ENCODE measurements at places on chromosomes 3 and 15.

DNA sequence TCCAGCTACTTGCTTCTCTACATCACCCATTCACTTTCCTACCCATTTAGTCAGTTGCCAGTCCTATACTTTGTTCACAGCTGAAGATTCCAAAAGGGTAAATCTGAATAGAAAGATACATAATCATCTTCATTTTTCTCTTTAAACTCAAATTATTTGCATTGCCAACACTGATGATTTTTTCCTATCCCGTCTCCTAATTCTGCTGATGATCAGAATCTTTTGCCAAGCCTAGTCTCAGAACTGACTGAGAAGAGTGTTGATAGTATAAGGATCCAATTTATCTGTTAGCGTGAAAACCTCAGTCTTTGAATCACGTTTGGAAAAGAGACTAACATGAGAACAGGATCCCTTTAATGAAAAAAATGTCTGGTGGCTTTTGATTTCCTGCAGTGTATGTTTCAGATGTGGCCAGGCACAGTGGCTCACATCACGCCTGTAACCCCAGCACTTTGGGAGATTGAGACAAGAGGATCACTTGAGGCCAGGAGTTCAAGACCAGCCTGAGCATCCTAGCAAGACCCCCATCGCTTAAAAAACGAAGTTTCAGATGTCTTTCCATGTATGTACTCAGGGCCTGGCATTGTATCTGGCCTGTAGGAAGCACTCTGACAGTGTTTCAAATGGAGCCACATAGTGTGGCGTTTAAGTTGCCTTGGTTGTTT lies 169.4 kb downstream of the KLHL25 start:
- peak; percentile 33 for DNase-seq

- no peak for DNase-seq
Observed at GRCh38 chr3:188343894-188344293, 189.9 kb downstream of the LPP start.

- DNase-seq: no peak
Observed at GRCh38 chr3:2872884-2873283, 237.3 kb downstream of the IL5RA start.

GRCh38 chr3:171269542-171269941 lies 190.7 kb downstream of the TNIK start:
- no peak for DNase-seq

- DNase-seq: peak; percentile 92
Observed at GRCh38 chr15:100596792-100597191, 5.2 kb downstream of the LINS1 start.

GRCh38 chr15:48052946-48053345 lies 67.8 kb upstream of the SLC24A5 start:
- DNase-seq: no peak

DNA sequence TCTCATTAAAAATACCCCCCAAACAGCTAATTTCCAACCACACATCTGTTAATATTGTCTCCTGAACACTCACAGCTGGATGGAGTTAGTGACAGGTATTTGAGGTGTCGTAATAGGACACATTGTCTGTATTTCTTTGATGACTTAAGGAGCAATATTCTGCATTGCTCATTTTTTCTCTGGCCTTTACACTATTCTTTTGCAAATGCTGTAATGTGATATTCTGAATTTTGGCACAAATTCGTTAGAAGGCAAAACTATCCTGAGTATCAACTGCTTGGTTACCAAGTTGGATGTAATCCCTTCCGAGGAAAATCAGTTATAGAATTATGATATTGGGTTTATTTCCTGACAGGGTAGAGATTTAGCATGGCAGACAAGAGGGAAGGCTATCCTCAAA lies 1030.2 kb downstream of the MCTP2 start:
- DNase-seq: no peak

DNA sequence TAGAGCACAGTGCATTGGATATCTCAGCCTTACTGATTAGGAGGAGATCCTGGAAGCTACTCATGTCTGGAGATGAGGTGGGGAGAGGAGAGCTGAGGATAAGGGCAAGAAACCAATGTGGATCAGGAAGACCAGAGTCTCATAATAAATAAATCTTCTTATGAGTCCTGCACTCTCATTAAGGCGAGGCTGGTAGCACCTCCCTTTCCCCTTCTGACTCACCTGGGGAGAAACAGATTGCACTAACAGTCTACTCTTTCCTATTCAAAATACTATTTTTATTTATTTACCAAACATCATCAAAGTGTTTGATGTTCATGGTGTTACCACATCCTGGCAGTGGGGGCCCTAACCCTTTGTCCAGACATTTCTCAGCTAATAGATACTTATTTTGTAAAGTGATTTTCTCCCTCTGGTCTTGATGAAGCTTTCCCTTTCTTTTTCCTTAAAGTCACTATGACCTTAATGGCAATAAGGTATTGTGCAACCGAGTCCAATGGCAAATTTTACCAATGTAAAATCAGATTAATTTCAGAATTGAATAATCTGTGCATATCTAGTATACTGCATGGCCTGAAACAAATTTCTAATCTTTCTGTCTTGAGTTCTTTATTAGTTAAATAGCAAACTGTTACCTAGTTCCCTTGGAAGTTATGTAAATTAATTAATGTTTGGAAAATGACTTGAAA lies 81.1 kb downstream of the IQCH start:
- no peak for DNase-seq

DNA sequence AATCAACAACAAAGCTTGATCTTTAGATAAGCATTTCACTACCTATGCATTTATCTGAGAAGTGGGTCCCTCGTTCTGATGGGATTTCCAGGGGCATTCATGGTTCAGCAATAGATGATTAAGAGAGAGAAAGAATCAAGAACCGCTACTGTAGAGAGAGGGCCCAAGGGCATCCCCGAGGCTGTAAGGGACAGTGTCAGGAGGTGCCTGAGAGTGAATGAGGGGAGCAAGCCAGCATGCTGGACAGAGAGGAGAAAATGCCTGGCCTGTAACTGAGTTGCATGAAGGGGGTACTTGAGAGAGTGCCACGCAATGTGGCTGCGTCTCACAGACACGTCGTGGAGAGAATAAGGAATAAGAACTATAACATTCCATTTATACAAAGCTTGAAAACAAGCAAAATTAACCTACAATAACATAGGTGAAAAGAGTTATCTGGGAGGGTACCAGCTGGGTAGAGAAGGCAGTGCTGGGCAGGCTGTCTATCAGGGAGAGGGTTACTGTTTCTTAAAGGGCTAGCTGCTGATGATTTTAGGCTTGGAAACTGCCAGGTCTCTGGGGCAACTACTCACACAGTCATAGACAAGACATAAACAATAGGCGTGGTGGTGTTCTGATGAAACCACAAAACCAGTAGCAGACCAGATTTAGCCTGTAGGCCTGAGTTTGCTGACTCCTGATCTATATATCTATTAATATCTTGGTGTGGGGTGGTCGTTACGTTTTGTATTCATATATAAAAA lies 374.6 kb upstream of the CFAP20DC start:
- no peak for DNase-seq

GRCh38 chr15:100999369-100999768 lies 80.2 kb downstream of the LRRK1 start:
- no peak for DNase-seq

DNA sequence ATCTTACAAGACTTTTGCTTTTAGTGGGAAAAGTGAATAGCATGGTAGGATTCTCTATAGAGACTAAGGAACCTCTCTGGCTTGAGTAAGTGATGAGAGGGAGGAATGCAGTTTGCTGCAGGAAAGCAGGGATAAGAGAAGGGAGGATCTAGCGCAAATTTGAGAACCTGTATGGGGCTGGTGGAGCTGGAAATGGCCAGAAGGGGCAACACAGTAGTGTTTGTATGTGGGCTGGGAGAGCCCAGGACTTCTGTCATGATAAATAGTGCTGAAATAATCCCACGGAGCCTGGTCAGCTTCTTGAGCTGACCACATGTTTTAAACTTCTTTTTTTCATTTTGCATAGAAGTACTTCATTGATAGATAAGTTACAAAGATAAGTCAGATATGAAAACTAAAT lies 11.2 kb upstream of the SHC4 start:
- no peak for DNase-seq

DNA sequence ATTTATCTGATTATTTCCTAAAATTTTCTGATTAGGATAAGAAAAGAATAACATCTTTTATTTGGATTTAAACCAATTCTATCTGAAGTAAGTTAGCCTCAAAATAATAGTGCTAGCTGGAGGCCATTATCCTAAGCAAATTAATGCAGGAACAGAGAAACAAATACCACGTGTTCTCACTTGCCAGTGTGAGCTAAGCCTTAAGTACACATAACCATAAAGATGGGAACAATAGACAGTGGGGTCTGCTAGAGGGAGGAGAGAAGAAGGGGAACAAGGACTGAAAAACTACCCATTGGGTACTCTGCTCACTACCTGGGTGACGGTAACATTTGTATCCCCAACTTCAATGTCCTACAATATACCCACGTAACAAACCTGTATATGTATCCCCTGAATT lies 31.3 kb upstream of the LYSMD4 start:
- DNase-seq: no peak

DNA sequence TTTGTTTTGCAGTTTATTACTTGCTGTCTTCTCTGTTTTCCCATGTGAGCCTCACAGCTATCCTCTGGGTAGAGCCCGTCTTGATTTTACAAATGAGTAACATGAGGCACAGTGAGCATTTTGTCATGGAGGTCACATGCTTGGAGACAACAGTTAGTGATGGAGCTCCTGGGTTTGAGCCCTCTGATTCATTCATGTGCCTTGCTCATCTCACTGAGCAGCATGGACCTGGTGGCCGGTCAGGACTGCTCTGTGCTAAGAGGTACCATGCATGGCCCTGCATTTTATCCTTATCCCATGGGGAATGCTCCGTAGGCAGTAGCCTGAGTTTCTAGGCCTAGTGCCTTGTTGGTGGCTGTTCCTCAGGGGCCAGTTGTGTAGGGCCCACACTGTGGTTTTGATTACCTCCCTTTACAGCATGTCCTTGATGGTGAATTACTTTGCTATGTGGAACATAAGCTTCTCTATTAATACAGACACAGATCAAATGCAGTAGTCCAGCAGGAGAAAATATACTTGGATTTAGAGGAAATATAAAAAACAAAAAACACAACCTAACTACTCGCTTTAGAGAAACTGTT lies 35.6 kb downstream of the MAP2K5 start:
- DNase-seq: no peak

- DNase-seq: no peak
Observed at GRCh38 chr3:101270149-101270548, 50.2 kb downstream of the IMPG2 start.

DNA sequence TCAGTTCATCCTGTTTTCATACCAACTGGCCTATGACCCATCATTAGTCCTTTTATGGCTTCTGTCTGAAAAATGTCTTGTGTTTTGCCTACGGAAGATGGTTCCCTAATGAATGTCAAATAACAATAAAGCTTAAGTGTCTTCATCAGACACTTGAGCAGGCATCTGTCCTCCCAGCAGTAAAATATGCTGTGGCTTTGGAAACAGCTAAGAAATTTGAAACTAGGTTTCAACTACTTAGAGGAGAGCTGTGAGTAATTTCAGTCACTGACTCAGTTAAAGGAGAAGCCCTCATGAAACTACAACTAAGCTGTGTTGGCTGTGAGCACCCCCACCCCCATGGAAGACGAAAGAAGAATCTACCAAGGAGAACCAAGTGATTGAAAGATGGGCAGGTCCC lies 409.4 kb upstream of the PPP2R3A start:
- no peak for DNase-seq

- DNase-seq: no peak
Observed at GRCh38 chr3:188472336-188472735, 318.4 kb downstream of the LPP start.

DNA sequence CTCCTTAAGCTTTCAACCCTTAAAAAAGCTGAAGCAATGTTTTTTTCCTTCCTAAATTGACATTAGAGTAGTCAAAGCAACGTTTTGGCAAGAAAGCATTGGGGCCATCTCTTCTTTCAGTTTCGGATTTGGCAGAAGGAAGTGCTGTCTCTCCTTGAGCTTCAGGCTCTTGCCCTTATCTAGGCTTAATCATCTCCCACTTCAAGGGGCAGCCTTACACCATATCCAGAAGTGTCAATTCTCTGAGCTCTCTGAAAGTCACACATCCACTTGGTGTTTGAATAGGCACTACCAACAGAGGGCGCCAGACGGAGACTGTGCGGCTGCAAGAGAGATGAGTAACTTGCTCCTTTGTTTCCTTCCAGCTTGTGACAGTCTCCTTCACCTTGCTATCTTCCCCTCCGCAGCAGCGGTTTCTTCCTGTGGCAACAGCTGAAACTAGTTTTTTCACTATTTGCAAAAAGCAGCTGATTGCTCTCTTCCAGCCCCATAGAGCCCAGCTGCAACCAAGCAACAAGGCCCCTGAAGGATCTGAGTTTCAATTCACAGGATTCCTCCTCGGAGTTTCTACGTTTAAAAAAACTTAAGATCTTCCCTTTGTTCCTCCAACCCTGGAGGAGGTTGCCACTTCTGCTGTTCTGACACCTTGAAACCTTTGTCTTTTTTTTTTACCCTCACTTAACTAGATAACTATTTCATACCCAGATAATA lies 147.0 kb upstream of the SLCO3A1 start:
- DNase-seq: peak; percentile 78

DNA sequence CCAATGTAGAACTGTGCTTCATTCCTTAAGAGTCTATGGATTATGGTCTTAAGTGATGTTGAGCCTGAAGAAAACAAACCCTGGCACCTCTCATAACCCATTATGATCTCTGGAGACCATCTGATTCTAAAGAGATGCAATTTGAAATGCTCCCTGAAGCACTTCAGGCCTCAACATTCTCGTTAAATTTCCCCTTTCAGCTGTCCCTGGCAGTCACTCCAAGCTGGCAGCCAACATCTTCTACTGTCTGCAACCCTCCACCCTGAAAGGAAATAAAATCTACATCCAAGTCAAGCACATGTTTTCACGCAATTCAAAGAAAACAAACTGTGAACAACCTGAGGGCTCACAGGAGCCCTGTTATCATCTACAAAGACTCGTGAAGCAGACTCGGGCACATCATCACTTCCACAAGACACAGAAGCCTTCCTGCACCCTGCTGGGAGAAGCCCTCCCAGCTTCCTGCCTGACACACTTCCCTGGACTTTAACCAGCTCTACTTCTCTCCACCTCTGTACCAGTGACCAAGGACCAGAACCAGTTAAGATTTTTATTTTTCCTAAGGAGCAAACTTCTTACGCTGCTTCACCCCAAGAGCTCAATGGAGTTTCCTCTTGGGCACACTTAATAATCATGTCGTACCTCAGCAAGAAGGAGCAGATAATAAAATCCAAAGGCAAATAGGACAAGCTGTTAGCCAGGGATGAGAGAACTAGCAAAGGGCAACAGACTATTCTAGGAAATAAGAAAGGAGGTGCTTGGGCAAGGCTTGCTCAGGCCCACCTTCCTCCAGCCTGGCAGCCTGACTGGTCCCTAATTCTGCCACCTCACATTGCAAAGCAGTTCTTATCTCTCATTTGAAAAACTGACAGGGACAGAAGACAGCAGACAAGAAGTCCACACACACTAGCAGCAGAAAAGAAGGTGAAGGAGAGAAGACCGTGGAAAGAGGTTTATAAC lies 67.1 kb downstream of the MAGI1 start:
- no peak for DNase-seq

- peak; percentile 33 for DNase-seq
Observed at GRCh38 chr15:59999612-60000112, 4.4 kb upstream of the FOXB1 start.

- DNase-seq: no peak
Observed at GRCh38 chr3:32106929-32107362, 526 bp downstream of the GPD1L start.

GRCh38 chr3:134003066-134003465 lies 26.7 kb downstream of the SLCO2A1 start:
- DNase-seq: no peak

GRCh38 chr15:22949074-22949547 lies 31.1 kb downstream of the CYFIP1 start:
- peak; percentile 41 for DNase-seq
